ENCODE measurements at places on chromosomes 12 and 14.

DNA sequence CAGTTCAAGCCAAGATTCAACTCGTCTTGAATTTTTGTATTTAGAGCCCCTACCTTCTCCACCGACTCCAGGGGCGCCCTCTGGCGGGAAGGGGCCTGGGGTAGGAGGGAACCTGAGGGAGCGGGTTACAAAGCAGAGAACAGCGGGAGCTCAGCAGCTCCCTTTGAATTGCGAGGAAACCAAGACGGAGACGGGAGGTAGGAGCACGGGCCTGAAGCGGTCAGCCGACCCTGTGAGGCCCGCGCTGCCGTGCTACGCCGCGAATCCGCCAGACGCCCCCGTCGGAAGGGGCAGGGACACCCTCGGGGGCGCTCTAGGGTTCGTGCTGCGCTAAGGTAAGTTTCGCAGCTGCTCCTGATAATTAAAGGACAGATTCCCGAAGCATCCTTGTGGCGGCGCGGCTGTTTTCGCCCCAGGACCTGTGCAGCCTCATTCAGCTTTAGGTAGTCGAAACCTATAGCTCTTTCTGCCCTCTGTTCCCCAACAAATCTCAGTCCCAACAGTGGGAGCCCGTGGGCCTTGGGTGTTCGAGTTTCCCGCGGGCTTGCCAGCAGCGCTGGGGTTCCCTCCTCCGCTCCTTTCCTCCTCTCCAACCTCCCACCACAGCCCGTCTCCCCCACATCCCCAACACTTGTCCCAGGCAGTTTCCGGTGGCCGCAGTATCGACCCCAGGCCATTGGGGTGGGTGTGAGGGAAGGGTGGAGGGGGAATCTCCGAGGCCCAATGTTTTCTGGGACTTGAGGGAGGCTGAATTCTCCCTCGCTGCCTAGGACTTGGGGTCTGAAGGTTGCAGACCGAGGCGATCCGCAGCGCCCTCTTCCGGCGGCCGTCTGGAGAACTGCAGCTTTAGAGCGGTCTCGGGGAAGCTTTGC is 5.1 kb upstream of the NKX2-1 start:
- DNase-seq, result no peak

- peak; percentile 52 for DNase-seq
Measured at GRCh38 chr14:71753126-71753830, 179.0 kb upstream of the RGS6 start.

DNA sequence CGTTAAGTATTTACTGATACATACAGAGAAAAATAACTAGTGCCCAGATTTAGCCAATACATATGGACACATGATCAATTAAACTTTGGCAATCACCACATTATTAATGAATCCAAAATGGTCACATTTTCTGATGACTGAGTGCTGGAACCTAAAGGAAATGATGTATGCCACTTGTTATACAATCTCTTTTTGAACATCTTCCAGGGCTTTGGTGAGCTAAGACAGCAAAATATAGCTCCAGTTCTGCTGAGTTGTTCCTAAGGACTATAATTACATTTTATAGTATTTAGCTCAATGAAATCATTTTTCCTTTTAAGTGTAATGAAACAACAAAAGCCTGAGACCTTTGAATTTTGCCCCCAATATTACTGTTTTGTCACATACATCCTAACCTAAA is 329.1 kb upstream of the ATP2B1 start:
- DNase-seq, result no peak

DNA sequence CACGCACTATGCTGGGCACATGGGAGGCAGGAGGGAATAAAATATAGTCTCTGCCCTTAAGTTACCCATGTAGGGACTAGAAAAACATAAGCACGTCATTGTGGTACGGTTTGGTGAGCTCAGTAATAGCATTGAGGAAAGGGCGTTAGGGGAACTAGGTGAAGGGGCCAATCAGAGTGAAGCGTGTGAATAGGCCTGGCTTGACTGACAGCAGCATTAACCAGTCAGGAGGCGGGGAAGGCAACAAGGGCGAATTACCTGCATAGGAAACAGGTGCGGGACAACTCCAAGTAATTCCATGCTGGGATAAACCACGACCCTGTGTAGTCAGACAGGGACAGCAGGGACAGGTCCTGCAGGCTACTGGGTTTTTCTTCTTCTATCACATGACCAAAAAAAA is 107.7 kb downstream of the UNC79 start:
- DNase-seq, result no peak

- no peak for DNase-seq
Measured at GRCh38 chr12:126554625-126555024, 1489.4 kb downstream of the AACS start.

GRCh38 chr14:35121026-35121886 is 534 bp downstream of the PPP2R3C start:
- DNase-seq, result no peak

DNA sequence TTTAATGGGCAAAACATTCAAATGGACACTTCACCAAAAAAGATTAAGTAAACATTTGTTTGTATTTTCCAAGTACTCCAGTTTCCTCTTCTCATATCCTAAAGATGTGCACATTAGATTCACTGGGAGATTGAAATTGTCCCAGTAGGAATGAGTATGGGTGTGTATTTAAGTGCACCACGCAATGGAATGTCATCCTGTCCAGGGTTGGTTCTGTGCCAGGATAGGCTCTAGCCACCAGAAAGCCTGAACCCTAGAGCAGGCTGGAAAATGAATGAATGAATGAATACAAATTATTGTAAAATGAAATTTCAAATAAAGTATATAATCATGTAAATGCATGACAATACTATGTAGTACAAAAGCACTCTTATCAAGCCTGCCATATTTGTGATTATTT is 14.0 kb downstream of the CEP83 start:
- DNase-seq, result no peak

- DNase-seq, result no peak
Measured at GRCh38 chr12:125346362-125346761, 281.1 kb downstream of the AACS start.

DNA sequence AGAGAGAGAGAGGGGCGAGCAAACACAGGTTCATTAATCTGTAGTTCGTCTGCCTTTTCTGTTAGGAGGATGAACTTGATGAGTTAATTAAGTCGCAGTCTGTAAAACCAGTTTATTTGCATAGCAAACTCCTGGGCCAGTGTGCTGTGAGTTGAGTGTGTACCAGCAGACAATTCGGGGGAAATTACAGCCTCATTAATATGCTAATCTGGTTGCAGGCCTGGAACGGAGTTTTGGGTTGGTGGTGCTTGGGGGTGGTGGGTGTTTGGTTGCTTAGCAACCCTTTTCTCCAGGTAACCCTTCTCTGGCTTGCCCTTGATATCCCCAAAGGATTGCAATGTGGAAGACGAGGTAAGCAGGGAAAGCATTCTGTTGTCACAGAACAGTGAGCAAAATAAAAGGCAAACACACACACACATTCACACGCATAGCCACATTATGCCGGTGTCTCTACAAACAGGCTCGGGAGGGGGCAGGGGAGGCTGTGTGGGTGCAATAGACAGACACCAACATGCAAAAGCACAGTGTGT is 29.2 kb upstream of the LHX5 start:
- DNase-seq, result no peak

DNA sequence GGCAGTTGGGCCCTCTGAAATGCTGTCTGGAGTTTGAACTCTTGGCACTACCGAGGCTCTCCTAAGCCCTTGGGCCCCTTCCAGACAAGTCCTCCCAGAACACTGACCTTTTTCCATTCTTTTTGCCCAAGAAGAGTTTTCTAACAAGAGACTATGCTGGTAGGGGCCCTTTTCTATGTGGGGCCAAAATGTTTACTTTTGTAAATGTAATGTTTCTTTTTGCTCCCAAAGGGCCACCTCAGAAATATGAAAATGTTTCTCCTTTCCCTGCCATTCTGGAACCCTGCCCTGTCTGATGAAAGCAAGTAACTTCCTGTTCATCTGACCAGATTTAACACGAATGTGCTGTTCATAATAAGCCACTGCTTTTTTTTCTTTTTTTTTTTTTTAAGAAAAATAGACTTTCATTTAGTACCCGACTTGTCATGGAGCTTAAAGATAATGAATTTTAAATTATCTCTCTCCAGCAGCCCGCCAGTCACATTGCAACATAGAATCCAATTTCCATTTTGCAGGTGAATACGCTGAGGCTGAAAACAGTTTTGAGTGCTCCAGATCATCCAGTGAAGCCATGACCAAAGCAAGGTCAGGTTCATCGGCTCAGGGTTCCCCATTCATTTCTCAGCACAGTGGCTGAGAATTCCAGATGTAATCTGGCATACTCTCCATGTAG is 169.9 kb downstream of the DPF3 start:
- no peak for DNase-seq

- no peak for DNase-seq
Measured at GRCh38 chr14:52349731-52350130, 35.6 kb downstream of the PTGER2 start.

DNA sequence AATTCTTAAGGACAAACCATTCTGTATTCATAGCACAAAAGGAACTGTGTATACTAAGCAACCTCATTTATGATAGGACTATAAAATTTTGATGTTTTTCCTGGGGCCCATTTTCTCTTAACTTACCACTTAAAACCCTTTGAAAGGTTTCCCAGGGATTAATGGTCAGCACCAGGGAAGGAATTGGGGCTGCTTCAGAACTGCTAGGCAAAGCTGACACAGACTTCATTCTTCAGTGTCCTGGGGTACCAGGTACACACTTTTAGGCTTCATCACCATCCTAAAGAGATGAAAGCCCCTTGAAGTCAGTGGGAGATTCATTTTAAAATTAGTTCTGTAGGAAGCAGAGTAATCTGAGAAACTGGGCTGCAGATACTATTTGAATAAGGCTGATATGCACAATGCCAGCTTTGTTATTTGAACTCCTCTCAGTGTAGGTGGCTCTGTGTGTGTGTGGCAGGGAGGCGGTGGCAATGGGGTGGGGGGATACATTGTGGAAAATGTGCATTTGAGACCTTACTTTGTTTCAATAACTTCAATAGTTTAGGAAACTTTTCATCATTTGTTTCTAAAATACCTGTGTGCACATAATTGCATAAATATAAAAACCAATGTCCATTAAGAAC is 329.3 kb upstream of the DCN start:
- no peak for DNase-seq

- DNase-seq, result no peak
Measured at GRCh38 chr14:73342670-73343069, 105.4 kb downstream of the PAPLN start.

DNA sequence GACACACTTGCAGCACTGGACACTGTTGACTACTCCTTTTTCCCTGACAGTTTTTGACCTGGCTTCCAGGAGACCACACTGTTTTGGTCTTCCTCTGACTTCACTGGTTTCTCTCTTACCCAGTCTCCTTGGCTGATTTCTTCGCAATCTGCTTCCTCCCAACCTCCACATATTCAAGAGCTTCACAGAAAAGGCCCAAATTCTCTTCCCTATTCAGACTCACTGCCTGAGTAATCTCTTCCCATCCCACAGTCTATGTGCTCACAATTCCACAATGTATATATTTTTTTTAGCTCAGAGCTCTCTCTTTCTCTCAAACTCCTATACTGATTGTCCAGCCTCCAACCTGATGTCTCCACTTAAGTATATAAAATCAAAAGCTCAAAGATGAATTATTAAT is 115.4 kb downstream of the SINHCAF start:
- DNase-seq, result no peak

DNA sequence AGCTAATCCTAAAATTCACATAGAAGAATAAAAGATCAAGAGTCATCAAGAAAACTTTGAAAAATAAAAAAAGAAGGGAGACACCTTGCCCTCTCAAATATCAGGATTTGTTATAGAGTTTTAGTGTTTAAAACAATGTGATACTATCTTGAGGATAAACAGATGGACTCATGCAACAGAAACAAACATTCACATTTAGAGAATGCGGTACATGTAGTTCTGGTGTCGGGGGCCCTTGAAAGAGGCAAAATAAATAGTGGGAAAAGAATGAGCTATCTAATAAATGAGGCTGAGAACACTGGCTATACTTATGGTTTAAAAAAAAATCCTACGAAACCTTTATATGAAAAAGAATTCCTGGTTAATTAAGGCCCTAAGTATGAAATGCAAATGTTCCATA is 127.7 kb downstream of the LLPH start:
- no peak for DNase-seq

GRCh38 chr12:95073698-95074520 is 491 bp upstream of the NR2C1 start:
- no peak for DNase-seq

- no peak for DNase-seq
Measured at GRCh38 chr12:114221957-114222630, 183.8 kb downstream of the TBX5 start.

GRCh38 chr12:115049614-115050013 is 365.6 kb upstream of the TBX3 start:
- no peak for DNase-seq

- DNase-seq, result no peak
Measured at GRCh38 chr14:37597538-37597913, 2.1 kb downstream of the TTC6 start.

All from stimulated activated CD4-positive, alpha-beta T cell treated with anti-CD3 and anti-CD28 coated beads, Interleukin-15, amount 100 ng/mL, for 48 hours (primary cell).